ENCODE measurements at places on chromosomes 4 and X.
A peak's percentile ranks its signal among the peaks of the same experiment; 100 is the strongest.

GRCh38 chr4:114100288-114101031, 121.0 kb upstream of the ARSJ start:
- DNase-seq = no peak

- DNase-seq = no peak
Measured at GRCh38 chr4:101332424-101332823, 14.9 kb downstream of the PPP3CA start.

DNA sequence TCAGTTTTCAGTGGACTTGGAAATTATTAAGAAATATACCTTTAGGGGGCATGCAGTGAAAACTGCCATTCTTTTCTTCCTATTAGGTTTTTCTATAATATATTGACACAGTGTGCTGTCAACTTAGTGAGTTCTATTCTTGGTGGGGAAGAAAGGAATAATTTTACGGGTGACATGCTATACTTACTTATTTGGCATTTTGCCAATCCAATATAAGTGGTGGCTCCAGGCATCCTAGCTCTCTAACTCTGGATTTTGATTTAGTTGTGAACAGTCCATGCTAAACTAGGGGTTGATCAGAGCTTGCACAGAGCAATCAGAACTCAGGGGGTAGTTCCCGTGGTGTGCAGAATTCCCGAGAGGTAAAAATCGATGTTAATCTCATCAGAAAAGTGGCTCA, 277.7 kb upstream of the FTHL17 start:
- no peak for DNase-seq

DNA sequence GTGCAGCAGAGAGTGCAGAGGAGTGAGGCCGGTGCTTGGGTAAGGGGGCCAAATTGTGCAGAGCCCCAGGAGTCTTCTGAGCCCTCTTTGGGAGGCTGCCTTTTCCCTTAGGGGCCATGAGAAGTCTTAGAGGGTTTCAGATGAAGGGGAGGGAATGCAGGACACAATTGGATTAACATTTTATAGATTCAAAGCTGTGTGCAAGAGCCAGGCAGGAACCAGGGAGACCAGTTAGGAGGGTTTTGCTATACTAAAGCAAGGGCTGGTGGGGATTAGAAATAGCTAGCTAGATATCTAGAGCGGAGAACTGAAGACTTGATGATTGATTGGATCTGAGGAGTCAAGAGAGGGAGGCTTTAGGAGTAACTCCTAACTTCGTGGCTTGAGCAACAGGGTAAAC, 49.5 kb upstream of the SETD7 start:
- no peak for DNase-seq

DNA sequence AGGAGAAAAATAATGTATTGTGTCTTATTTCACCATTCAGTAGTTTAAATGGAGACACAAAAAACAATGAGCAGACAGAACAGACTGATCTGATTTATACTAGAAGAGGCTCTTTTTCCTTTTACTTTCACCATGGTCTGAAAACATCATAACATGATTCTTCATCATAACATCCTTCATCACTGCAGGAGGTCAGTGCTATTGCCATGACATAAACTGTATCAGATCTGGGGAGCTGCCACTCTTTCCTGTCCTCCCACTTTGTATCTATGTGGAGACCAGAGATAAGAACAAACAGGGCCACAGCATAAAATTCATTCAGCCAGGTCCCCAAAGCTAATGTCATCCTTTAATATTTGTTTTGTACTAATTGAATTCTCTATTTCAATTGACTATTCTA, 25.2 kb downstream of the SOD3 start:
- DNase-seq = no peak

DNA sequence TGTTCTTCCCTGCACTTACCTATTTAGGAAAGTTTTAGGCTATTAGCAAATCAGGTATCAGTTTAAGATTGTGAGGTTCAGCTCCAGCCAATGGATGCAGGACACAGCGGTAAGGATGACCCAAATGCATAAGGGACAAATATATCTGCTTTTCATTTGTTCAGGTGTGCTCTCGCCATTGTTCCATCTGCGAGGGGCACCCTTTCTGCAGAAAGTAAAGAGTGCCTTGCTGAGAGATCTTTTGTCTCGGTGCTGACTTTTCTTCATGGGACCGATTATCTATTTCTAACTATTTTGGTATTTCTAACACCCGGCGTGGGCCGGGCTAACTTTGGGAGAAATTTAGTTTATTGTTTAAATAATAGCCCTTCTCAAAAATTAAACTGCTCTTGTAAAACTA, 49.0 kb downstream of the CCDC149 start:
- no peak for DNase-seq

DNA sequence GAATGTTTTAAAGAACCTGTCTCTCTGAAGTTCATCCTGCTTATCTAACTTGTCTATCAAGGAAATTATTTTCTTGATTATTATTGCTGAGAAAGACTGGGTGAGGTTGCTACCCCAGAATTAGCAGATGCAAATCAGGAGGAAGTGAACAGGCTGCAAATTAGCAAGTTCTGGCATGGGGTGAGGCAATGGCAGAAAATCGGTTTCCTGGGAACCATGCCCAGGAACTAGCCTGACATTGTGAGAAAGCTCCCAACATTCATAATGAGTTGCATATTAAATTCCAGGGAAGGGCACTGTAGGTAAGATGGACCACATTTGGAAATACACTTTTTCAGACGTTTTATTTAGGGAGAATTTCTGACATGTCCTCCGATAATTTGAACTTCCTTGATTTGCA, 11.6 kb downstream of the ARSF start:
- no peak for DNase-seq

- no peak for DNase-seq
Measured at GRCh38 chr4:18571301-18571761, 549.8 kb upstream of the LCORL start.

GRCh38 chr4:13963601-13964000, 336.1 kb upstream of the BOD1L1 start:
- DNase-seq = no peak

- DNase-seq = no peak
Measured at GRCh38 chr4:14028862-14029261, 401.3 kb upstream of the BOD1L1 start.

GRCh38 chr4:34202154-34202553, 2042.2 kb downstream of the ARAP2 start:
- no peak for DNase-seq

GRCh38 chr4:139643042-139643895, 22.4 kb upstream of the MGST2 start:
- no peak for DNase-seq

DNA sequence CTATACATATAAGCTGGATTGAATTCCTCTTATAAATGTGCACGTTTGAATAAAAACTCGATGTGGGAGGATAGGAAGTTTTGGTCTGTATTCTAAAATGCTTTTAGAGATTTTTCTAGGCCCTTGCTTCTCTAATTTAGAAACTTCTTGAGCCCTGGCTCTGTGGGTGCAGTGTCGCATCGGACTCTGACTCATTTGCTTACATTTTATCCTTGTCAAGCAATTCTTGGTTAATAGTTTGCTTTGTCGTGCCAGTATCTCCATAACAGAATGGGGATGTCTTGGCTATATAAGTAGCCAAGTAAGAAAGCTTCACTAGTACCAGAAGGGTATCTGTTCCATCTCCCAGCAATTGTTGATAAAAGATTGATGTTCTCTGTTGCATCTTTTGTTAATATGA, 10.7 kb downstream of the SGMS2 start:
- DNase-seq = no peak

- no peak for DNase-seq
Measured at GRCh38 chr4:172819353-172819752, 349.3 kb upstream of the GALNT7 start.

DNA sequence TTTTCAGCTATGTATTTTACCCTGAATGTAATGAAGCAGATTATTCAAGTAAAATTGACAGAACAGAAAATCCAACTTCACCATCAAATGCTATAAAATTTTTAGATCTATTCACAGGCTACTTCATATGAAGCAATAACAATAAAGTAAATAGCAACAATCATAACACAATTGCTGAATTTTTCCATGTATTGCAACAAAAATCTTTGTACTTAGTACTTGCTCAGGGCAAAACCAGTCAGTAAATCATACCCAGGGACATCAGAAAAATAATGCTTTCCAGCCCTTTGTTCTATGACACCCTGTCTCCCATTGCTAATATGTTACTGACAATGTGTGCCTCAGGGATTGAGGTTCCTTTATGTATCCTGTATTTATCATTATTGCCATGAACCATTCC, 15.5 kb downstream of the TNIP3 start:
- no peak for DNase-seq

DNA sequence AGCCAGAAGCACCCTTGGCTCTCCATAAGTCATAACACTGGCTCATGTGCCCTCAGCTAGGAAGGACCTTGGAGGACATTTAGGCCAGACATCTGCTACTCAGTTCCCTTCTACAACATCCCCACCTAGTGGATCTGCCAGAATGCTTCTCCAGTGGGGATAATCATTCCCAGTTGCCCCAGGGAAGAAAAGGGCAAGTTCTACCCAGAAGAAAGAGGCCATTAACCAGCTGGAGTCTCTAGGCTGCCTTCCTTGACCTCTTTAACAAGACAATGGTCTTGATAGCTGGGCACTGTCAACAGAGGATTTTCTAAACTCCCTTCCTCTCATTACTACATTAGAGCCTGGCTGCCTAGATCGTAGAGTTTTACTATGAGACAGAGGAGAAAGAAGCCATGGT, 42.0 kb downstream of the LGI2 start:
- peak; percentile 22 for DNase-seq

DNA sequence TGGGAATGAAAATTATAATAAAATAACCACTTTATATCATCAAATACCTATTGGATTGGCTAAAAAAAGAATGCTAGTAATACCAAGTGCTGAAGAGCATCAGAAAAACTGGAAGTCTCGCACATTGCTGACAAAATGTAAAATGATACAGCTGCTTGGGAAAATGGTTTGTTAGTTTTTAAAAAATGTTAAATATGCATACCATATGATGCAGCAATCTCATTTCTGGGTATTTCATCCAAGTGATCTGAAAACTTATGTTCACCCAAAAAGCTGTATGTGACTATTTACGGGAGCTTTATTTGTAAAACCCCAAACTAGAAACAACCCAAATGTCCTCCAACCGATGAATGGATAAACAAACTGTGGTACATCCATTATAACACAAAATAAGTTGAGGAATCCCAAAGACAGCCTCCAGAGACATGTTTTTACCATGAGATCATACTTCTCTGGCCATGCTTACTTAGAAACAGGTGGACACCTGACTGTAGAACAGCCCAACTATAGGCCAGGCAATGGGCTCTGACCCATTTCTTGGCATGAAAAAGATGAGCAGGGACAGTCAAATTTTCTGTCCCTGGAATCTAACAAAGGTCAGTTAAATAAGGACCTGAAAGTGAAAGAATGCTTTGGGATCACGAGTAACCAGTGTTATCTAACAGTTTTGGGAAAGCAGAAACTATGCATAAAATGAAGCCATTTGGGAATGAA, 47.5 kb upstream of the FAM120C start:
- DNase-seq = no peak

- DNase-seq = peak; percentile 6
Measured at GRCh38 chr4:66169341-66169740, 499.1 kb upstream of the EPHA5 start.

GRCh38 chr4:72205298-72205697, 173.5 kb downstream of the NPFFR2 start:
- no peak for DNase-seq

DNA sequence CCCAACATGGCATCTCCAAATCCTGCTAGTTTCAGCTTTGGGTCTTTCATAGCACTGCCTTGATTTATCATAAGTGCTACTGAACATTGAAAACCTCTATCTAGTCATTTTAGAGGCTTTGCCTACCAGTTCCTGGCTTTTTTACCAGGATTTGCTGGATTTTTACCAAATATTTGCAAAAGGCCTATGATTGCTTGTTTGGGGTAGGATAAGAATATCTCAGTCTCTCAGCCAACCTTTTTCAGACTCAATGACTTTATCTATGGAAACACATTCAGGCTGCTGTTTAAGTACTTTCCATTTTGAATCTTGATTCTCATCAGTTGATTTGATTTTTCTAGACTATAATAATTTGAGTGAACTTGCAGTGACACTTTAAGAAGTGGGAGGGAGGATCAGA, 80.1 kb downstream of the NPFFR2 start:
- no peak for DNase-seq

- peak; percentile 84 for DNase-seq
Measured at GRCh38 chrX:119516157-119516702, 48.0 kb downstream of the SLC25A5 start.

DNA sequence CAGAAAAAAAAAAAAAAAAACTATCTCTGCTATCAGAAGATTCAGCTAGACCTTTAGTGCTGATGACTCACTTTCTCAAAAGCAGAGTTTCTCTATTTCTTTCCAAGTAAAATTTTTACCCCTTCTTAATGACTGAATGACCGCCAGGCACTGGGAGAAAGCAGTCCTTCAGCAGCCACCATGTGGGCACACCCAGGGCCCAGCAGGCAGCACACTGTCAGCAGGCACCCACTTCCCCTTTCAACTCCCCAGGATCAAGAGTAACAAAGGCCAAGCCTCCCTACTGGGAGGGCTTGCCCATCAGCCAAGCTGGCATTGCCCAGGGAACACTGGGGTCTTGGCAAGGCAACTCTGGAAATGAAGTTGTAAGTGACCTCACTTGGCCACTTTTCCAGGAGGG, 201.9 kb upstream of the MAMLD1 start:
- no peak for DNase-seq

- no peak for DNase-seq
Measured at GRCh38 chrX:136063340-136064079, 78.3 kb downstream of the SLC9A6 start.

- no peak for DNase-seq
Measured at GRCh38 chr4:17763416-17763815, 18.0 kb downstream of the FAM184B start.

- DNase-seq = peak; percentile 45
Measured at GRCh38 chr4:26069218-26069617, 155.2 kb downstream of the SMIM20 start.

GRCh38 chr4:141009931-141010330, 123.3 kb downstream of the RNF150 start:
- no peak for DNase-seq

- no peak for DNase-seq
Measured at GRCh38 chr4:84803116-84803515, 163.4 kb downstream of the WDFY3 start.
